ENCODE measurements at places on chromosomes 11 and 22.

- DNase-seq: no peak
These were observed 11.9 kb downstream of the HOATZ start for GRCh38 chr11:111526501-111526900.

GRCh38 chr11:36097219-36097650 is 153.4 kb downstream of the LDLRAD3 start:
- DNase-seq: no peak

DNA sequence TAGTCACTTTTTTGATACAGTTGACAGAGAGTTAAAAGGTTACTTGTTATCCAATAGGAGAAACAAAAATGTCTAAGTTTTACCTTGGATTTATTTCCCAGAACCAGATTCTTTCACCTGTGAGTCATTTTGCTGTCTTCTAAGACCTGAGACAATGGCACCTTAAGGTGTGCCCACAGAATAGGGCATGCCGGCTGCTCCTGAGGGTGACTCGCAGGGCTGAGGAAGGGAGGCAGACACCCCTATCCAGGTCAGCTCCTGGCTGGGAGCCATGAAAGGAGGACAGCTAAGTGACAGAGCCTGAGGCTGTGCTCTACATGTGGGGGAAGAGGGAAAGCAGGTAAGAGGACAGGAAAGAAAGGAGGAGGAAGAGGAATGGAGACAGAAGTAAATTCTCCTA is 67.8 kb downstream of the RASSF10 start:
- DNase-seq: no peak

DNA sequence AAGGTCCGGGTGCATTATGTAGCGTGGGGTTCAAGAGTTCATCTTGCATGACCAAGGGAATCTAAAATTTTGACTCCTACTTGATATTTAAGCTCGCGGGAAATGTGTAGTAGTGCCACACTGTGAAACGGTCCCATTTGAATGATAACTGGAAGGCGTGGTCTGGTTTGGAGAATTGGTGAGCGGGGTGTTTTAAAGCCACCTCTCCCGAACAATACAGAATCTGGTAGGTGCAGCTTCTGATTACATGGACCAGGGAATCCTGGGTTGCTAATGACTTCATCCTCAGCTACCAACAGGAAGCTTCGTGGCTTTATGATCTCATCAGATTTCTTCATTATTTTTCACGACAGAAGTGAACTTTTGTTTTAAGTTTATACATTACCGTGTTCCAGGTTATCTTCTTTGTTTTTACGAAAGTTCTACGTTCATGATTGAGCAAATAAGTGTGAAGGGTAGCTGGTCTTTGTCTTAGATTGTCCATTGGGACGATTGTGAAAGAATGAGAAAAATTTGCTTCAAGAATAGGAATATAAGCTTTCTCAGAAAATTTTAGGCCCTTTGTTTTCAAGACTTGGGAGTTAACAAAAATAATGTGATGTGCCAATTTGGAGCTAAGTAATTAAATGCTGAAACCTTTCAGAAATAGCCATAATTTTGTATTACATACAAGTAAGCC is 1.7 kb downstream of the QSER1 start:
- peak; percentile 65 for DNase-seq

GRCh38 chr11:12746593-12747097 is 72.4 kb downstream of the TEAD1 start:
- no peak for DNase-seq

Data from cerebellum (tissue), 4 donors.